ENCODE measurements at places on chromosomes 1 and 21. TPM values are rescaled to one million over a fixed set of nuclear protein-coding genes. Genes with fewer than 3 reads are reported as not detected.

C1orf167 gene
- total RNA-seq: not detected

GRCh38 chr1:230867101-230867902 is 1.0 kb downstream of the C1orf198 start:
- peak; percentile 39 for DNase-seq

DNA sequence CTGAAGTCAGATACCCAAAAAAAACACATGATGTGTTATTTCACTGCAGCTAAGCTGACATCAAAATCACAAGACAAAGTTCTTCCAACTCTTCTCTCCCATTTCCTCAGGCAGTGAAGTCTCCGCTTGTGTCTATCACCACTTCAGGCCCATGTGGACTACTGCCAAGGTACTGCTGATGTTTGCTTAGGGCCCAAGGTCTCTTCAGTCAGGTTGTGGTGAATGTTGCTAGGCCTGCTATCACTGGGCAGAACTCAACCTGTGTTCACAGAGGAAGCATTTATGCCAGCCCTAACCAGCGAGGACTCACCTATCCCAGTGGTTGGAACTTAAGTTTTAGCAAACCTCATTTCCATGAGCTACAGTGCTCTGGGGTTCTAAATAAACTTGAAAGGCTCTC is 156.5 kb upstream of the BRINP3 start:
- DNase-seq: no peak

DNA sequence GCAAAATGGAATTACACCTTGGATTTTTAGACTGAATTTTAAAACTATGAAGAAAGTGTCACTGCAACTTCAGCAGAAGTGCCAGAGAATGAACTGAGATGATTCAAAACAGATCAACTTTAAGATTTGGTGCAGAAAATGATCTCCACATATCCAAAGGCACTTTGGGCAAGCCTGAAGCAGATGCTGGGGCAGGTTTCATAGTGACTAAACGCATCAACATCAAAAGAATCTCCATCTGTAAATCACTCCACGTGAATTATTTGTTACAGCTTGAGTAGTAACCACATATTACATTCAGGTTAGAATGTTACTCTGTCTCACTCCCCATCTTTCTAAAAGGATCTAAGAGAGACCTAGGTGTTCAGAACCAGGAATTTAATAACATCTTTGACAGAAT is 329.0 kb upstream of the ESRRG start:
- no peak for DNase-seq

AGO3 gene
- total RNA-seq: 21.1 TPM

DNA sequence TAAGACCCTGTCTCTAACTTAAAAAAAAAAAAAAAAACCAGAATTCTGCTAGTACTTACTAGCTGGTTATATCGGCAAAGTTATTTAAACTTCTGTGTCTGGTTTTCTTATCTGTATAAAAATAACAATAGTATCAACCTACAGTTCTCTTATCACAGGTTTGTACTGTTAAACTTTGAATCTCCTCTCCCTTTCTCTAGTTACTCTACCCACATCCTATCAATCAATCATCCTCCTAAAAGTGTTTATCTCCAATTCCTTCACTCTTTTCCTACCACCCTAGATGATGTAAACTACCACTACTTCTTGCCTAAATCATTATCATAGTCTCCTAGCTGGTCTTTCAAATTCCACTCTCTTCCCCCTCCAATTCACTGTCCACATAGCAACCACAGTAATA is 27.6 kb downstream of the USP33 start:
- no peak for DNase-seq

DNA sequence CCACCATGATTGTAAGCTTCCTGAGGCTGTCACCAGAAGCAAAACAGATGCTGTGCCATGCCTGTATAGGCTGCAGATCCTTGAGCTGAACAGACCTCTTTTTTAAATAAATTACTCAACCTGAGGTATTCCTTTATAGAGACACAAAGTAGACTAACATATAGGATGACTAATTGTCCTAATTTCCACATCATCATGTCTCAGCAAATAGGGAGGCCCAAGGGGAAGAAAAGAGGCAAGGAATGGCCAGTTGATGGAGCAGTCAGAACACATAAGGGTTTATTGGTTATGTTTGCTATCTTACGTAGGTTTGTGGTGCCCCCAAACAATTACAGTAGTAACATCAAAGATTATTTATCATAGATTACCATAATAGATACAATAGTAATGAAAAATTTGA is 126.2 kb downstream of the RASAL2 start:
- no peak for DNase-seq

DNA sequence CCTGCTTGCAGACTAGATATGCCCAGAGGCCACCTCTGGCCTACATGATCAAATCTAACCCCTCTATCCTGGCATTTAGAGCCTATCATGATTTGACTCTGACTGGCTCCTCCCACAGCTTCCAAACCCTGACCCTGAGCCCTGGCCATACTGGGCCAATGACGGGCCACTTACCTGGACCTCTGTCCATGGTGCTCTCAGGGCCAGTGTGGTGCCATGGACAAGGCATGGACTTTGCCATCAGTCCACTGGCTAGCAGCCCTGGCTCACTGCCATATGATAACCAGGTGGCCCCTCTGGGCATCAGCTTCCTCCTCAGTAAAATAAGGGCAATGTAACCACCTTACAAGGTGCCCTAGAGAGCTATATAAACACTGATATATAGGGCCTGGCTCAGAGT is 713.4 kb downstream of the PTPRU start:
- no peak for DNase-seq

CLCNKA gene
- not detected for total RNA-seq

ORC1 gene
- 11.0 TPM for total RNA-seq

DNA sequence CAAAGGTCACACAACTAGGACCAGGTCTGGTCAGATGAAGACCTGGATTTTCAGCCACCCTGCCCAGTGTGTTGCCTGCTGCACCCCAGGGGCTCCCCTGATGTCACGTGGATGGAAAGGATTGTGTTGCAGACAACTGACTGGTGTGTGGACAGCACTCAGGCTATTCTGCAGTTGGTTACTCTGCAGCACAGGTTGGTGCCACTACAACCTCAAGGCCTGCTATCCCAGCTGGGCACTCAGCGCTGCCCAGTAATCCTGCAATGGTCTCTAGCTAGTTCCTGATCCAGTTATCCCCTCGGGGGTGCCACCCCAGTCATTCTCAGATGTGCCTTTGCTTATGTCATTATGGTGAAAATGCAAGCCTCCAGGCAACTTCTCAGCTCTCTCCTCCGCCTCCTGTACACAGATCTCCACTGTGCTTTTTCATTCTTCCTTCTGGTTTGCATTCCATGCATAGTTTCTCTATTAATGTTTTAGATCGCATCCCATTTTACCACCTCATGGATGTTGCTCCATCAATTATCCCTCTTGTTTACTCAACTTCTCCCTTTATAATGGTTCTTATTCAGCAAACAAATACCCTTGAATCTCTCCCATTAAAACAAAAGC is 503.2 kb upstream of the CAMK1G start:
- no peak for DNase-seq

DNA sequence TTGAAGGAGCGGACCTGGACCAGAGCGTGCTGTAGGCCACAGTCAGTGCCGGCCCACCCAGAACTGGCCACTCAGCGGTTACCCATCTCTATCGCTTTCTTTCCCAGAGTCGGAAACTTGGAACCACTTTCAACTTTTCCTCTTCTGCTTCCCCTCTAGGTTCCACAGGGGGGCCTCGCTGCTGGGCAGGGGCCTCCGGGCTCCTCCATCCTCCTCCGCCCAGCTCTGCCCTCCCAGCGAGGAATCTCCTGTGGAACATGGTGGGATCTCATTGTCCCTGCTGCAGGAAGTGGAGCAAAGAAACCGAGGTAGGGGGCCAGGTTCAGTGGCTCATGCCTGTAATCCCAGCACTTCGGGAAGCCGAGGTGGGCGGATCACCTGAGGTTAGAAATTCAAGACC is 139.2 kb downstream of the ETS2 start:
- DNase-seq: no peak

- DNase-seq: no peak
These were observed 17.8 kb downstream of the TMEM50A start for GRCh38 chr1:25355841-25356395.

DNA sequence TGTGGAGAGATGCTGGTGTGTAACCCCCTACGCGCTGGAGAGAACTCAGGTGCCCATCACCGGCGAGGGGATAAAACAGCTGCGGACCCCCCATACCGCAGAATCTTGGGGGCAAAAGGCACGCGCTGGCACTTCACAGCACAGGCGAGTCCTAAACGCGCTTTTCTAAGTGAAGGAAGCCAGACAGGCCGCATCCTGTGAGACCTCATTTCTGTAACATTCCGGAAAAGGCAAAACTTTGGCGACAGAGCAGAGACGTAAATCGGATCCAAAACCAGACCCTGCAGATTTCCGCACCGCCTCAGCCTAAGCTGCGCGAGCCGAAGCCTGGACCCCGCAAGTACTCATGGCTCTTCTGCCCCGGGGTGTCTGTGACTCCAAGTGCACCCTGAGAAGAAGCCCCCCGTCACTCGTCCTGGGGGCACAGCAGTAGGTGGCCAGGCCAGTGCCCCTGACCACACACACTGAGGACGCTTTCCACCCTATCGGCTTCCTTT is 60.9 kb downstream of the SLX9 start:
- DNase-seq: no peak

DNA sequence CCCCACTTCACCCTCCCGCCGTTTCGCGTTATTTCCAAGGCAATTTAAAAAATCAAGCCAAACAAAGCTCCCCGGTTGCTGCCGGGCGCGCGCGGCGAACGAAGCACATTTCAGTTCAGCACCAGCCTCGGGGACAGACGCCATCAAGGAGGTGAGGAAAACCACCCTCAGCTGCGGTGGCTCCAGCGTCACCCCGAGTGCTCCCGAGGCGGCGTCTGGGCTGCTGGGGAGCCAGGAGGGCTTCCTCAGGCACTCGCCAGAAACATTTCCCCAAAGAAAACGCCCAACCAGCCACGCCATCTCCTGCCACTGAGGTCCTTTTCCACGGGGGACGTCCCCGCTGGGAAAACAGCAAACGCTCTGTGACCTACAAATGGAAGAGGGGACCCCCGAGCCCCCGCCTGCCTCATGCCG is 623 bp downstream of the GNG4 start:
- peak; percentile 60 for DNase-seq

C1orf94 gene
- not detected for total RNA-seq

DNA sequence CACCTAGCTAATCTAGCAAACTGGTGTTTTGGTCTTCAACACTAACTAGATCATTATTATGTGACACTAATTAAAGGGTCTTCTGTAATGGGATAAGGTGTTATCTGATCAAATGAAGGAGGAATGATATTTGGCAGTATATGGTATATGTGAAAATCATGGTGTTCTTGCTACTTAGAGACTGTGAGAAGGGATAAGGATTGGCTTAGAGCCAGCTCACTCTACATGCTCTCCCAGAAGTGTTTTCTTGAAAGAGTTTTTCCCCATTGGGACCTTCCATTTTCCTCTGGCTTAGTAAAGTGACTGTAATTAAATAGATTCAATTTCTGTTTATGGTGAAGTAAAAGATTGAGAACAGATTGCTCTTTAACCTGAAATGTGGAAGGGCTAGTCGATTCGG is 71.2 kb upstream of the RGL1 start:
- no peak for DNase-seq

- DNase-seq: no peak
These were observed 185.9 kb downstream of the NR5A2 start for GRCh38 chr1:200213392-200213791.

DNA sequence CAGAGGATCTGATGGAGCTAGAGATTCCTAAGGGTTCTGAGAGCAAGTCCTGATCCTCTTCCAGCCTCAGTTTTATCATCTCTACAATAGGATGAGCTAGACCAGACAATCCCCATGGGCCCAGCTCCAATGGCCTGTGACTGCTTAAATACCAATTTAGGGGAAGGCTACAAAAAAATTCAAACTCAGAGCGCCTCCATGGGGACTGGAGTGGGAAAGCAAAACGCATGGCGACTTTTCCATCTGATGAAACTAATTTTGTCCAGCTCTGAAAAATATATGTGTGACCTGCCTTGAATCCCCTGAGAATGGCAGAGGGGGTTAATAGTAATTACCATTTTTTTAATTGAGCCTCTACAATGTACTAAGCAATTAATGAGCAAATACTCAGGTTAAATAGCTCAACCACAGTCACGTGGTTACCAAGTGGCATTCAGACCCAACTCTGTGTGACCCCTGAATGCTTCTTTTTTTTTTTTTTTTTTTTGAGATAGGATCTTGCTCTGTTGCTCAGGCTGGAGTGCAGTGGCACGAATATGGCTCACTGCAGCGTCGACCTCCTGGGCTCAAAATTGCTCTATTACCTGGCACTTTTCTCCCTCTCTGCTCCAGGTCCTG is 8.4 kb downstream of the EXTL1 start:
- DNase-seq: no peak

SH2D1B gene
- not detected for total RNA-seq

- no peak for DNase-seq
These were observed 807.8 kb downstream of the BRINP3 start for GRCh38 chr1:189669846-189670245.

RPE65 gene
- total RNA-seq: not detected

DNA sequence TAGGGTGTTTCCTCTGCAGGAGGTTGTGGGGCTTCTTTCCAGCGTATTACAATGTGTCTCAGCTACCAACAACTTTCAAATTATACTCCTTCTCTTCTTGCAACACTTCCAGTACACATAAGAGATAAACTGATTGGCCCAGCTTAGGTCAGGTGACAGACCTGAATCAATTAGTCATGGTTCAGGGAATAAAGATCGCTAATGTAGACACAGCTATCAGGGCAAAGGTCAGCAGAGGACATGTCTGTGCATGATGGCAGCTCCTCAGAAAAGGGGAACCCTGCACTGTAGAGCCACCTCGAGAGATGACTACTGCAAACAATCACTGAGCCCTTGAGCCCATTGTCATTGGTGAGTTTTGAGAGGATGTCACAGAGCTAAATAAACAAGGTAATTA is 36.8 kb upstream of the PKN2 start:
- DNase-seq: no peak

DNA sequence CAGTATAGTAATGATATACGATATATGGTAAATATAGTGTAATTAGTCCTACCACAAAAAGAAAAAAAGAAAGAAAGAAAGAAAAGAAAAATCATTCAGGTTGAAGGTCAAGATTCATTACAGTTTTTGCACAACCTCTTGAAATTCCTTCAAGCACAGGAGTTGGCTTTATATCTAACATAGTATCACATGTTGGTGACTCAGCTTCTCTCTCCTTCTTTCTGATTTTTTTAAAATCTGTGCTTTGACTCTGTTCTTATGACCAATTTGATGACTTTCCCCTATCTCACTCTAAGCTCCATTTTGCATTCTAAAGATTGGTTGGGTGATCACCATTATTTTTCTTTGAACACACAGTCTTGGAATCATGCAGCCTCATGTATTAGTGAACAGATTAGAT is 148.2 kb upstream of the COL11A1 start:
- DNase-seq: no peak

RAP1GAP gene
- total RNA-seq: 0.20 TPM

GRCh38 chr21:45051580-45052434 is 22.6 kb upstream of the ADARB1 start:
- no peak for DNase-seq

GRCh38 chr1:63343922-63344321 is 21.6 kb downstream of the FOXD3 start:
- DNase-seq: no peak

ST6GALNAC3 gene
- 48.3 TPM for total RNA-seq

FCRL6 gene
- not detected for total RNA-seq

GRCh38 chr1:105000793-105001192 is 1251.1 kb downstream of the AMY1C start:
- DNase-seq: no peak

TLCD4 gene
- total RNA-seq: 0.51 TPM

Measured in endothelial cell of umbilical vein (primary cell).